ENCODE measurements at places on chromosomes 7 and 10.

- no peak for DNase-seq
Observed at GRCh38 chr7:89232-90019, 102.9 kb upstream of the FAM20C start.

- DNase-seq, result no peak
Observed at GRCh38 chr10:51077507-51077906, 3.2 kb downstream of the PRKG1 start.

- DNase-seq, result no peak
Observed at GRCh38 chr10:77036276-77036675, 601.3 kb downstream of the KCNMA1 start.

DNA sequence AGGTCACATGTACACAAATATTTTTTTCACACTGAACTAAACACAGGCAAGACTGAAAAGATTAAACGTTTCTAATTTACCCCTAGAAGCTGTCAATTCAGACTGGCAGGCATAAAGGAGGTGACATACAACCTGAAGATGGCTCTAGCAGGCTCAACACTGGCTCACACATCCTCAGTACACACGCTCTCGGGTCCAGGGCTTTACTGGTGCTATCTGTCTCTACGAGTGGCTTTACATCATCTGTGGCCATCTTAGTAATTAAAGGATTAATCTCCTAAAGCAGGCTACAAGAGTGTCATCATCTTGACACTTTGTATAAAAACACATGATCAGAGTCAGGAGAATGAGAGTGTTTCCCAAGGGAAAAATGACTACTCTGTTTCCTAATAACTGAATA, 57.3 kb downstream of the COPG2 start:
- no peak for DNase-seq

DNA sequence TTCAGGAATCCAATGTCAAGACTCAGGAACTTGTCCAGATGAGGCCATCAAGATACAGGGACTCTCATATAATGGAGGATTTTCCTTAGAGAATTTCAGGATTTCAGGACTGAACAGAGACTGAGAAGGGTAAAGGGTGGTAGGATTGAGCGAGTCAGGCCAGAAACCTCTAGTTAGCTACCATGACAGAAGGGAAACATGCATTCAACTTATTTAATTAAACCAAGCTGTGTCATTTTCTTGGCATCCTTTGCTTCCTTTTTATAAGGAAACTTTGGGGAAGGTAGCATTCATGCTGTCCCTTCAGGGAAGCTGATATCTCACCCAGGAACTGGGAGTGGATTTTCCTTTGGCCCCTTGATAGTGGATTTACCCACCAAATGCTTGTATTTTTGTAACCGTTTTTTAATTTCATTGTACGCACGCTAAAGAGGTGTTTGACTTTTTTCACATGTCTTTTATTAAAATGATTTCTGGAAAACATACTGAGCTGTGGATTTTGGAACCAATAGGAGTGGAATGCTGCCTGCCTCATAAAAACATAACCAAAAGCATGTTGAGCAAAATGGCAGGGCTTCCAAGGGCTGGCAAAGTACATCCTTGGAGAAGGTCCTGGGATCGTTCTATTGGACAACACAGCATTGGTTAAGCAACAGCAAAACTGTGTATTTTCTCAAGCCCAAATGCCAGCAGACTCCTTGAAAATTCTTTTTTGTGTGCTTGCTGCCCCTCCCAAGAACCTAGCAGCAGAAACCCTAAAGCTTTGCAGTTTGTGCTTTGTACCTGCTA, 104.5 kb downstream of the CXCL12 start:
- no peak for DNase-seq

DNA sequence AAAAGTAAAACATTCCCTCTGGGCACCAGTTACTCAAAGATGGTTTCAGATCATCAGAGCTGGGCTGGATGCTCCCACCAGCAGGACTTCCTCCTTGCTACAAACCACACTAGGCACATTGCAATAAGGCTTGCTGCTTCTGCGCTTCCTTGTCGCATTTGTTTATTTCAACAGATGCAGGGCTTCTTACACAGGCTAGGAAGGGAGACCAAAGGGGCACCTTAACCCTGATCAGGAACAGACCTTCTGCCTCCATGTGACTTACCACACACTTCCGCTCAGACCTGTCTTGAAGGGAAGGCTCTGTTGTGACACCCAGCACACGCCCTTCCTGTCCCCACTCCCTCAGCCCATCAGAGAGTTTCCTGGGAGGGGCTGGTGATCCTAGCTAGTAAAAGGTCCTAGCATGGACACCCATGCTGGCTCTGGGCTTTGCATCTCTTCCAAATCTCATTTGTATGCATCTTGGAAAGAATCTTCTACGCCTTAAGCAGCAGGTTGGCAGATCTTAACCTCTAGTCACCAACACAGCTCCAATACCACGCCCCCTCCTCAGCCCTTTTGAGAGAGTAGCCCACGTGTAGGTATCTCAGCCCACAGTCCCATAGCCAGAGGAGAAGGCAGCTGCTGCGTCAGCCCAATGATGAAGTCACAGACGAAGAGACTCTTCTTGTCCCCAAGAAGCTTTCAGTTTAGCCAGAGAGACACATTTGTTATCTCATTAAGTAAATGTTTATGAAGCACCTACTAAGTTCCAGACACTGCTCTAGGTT, 47.1 kb upstream of the SVIL start:
- DNase-seq, result peak; percentile 46

DNA sequence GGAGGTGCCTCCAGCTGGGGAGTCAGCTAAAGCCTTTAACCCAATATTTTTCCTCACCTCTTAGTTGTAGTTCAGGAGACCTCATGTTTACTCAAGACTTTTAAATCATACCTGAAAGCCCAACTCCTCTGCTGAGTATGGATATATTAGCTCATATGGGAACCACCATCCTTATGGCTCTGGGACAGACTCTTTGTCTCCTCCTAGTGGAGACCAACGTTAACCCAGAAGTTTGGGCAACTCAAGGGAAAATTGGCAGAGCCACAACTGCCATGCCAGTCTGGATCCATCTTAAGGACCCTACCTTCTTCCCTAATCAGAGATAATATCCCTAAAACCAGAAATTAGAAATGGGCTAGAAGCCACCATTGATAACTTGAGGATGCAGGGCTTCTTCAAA, 80.8 kb downstream of the TMEM106B start:
- no peak for DNase-seq

DNA sequence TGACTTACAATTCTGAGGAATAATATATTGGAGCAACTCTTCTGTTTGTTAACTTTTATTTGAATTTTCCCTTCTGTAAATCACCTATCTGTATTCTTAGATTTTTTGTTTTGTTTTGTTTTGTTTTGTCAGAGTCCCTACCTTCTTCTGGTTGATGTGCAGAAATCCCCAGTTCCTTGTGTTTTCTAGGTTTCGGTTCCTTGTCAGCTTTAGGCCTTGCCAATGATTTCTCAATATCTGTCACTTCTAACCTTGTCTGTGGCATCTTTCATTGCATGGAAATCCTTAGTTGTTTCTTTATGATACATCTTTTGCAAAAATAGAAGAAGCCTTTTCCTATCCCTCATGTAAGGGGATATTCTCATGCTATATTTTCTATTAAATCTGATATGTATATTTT, 21.7 kb upstream of the ST8SIA6 start:
- no peak for DNase-seq

DNA sequence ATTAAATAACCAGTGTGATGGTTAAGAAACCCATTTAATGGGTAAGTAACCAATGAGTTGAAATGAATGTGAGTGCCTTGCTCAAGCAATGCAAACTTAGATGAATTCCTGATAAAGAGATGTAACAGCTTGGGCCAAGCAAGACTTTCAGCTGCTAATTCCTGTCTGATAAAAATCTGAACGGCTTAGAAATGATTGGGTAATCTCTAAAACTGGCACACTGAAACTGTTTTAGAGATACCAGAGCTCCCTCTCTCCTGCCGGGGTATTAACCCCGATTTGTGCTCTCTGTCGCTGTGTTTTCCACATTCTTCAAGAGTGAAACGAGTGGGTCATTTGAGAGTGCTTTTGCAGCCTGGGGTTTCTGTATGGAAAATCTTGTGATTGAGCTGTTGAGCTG, 534.9 kb upstream of the GALNT17 start:
- no peak for DNase-seq

DNA sequence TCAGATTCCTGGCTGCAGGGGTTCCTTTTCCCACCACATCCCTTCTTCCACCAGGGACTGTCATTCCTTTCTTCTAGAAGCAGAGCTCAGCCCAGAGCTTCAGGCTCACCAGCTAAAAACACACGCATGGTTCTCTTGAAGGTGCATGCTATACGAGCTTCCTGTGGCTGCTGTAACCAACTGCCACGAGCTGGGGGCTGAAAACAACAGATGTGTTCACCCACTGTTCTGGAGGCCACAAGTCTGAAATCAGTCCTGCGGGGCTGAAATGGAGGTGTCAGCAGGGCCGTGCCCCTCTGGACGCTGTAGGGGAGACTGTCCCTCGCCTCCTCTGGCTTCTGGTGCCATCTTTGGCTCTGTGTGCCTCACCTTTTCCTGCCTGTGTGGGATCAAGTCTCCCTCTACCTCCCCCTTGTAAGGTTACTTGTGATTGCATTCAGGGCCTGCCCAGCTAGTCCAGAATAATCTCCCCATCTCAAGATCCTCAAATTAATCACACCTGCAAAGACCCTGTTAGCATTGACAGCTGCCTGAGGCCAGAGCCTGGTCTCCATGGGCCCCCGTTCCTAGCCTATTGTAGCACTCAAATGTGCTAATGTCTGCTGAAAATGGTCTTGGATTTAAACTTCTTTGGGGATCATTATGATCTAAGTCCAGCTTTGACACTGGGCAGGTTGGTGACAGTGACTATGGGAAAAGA, 13.7 kb downstream of the RAB19 start:
- DNase-seq, result no peak

DNA sequence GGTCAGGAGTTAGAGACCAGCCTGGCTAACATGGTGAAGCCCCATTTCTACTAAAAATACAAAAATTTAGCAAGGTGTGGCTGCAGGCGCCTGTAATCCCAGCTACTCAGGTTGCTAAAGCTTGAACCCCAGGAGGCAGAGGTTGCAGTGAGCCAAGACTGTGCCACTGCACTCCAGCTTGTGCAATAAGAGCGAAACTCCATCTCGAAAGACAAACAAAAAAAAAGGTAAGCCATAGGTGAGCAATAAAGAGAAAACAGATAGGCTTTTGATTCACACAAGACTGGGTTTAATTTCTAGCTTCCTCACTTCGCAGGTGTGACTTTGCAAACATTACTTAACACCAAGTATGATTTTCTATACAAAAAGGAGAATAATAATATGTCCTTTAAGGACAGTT, 72.3 kb upstream of the ACBD5 start:
- DNase-seq, result no peak

GRCh38 chr7:45027774-45028114, 27.7 kb downstream of the CCM2 start:
- DNase-seq, result no peak

DNA sequence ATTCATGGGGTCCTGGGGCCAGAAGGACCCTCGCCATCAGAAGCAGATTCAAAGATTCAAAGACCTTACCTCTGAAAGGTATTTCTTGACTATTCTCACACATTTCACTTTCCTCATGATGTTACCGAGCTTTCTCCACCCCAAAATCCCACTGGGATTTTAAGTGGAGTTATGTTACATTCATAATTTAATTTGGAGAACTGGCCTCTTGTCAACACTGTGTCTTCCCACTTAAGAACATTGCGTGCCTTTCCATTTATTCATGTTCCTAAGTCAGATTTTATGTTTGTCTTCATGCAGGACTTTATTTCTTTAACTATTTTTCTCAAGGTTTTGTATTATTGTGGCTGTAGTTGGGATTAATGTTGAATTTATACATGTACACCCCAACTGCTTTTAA, 123.5 kb upstream of the BMPER start:
- no peak for DNase-seq
